ENCODE measurements at places on chromosomes 12 and 14.
A peak's percentile ranks its signal among the peaks of the same experiment; 100 is the strongest.

- H3K27me3 ChIP-seq = no peaks in the 10 kb centered on the region
- H3K36me3 ChIP-seq = peaks cover 2% of the 10 kb centered on the region
Measured at GRCh38 chr12:45789025-45789424, 59.5 kb downstream of the ARID2 start.

GRCh38 chr14:29161593-29161992 is 395.0 kb downstream of the FOXG1 start:
- no peak overlapping the region for H3K27ac ChIP-seq
- no peak overlapping the region for H3K4me3 ChIP-seq
- no peaks in the 10 kb centered on the region for H3K27me3 ChIP-seq
- H3K36me3 ChIP-seq = no peaks in the 10 kb centered on the region
- no peak for DNase-seq

DNA sequence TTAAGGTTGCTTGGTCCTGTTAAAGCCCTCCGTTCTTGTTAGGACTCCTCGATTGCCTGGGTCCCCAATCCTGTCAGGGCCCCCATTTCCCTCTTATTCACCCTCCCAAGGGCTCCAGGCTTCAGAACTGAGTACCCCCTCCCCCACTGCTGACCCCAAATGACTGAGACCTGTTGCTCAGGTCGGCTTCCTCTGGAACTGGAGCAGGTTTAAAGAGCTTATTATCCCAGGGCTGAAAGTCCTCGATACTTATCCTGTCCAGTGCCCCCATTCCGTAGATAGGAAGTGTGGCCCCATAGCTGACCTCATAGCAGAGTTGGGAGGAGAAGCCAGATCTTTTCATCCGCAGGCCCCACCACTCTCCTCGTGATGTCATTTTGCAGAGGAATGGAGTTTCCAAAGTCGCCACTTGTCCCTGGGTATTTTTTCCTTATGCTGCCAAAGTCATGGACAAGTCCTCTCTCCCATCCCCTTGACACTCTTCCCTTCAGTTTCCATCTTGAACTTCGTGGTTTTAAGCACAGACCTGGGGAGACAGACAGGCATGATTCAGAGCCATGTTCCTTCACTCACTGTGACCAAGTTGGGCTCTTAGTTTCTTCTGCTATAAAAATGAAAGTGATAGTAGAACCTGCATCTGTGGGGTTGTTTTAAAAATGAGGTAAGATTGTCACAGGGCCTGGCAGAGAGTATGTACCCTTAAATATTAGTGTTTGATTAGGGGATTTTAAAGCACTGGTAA is 1.2 kb downstream of the USP30 start:
- H3K36me3 ChIP-seq = peaks cover 10% of the 10 kb centered on the region
- DNase-seq = no peak
- H3K27ac ChIP-seq = no peak overlapping the region
- peak overlapping the region; percentile 92 for H3K4me3 ChIP-seq

DNA sequence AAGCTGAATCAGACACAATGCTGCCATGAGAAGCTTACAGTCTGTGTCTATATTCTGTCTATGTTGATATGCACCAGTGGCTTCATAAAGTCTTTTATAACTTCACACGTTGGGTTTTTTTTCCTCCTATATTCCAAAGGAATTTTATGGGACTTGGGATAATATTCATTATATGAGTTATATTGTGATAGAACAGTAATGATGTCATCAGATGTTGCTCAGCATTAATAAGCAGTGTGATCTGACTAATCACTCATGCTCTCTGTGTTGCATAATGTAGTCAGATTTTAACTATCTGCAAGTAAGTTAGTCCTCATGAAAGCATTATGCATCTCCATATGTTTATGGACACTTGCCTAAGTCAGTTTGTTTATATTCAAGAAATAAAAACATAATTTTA is 159.6 kb downstream of the PLCZ1 start:
- no peaks in the 10 kb centered on the region for H3K36me3 ChIP-seq
- H3K27ac ChIP-seq = no peak overlapping the region
- no peaks in the 10 kb centered on the region for H3K27me3 ChIP-seq
- DNase-seq = no peak
- H3K4me1 ChIP-seq = no peaks in the 10 kb centered on the region

DNA sequence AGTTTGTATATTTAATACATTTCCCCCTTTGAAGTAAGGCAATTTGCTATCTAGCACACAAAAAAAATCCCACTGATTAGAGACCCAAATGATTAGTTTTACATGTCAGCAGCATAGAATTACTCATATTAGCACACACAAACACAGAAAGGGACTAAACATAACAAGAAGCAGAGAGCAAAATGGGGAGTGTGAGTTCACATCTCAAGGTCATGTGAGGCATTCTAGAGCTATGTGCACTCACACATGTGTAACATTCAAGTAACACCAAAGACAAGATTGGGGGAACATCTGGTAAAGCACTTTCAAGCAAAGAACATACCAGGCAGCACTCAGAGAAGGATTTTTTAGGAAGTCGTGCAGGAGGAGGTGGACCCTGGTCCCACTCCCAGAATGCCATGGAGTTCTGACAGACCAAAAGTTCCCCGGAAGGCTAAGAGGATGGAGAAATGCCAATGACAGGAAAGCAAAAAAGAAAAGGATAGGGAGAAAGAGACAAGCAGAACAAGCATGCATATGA is 105.8 kb upstream of the SINHCAF start:
- no peaks in the 10 kb centered on the region for H3K36me3 ChIP-seq
- H3K27ac ChIP-seq = no peak overlapping the region
- no peaks in the 10 kb centered on the region for H3K4me1 ChIP-seq

DNA sequence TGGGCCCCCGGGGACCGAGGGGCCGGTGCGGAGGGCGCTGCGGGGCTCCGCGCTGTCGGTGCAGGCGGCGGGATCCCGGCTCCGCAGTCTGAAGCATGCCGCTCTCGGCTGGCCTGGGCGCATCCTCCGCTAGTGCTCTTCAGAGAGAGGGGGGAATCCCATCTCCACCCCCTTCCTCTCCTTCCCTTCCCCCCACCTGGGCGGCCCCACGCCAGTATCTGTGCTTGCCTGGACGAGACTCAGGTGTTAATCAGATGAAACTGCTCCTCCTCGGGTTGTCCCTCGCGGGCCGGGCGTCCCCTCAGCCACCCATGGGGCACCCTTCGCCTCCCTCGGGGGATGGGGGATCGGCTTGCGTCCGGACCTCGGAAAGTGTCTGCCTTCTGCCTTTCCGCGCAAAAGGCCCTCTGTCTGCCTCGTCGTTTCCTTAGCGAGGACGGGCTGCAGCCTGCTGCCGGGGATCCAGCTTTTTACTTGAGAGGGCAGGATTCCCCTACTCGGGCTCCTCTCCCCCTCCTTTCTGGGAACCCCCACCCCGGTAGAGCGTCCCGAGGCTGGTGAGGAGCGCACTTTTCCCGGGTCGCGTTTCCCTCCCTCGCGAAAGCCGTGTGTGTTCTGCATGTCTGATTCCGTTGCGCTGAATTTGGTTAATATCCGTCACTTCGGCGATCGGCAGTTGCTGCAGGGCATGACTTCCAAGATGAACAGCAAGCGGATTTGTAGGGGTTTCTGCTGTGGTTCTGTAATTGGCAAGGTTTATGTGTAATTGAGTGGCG is 1.1 kb downstream of the GPHN start:
- peak overlapping the region; percentile 96 for H3K4me3 ChIP-seq
- H3K4me1 ChIP-seq = no peaks in the 10 kb centered on the region
- H3K27me3 ChIP-seq = peaks cover 22% of the 10 kb centered on the region
- H3K27ac ChIP-seq = peak overlapping the region; percentile 78
- DNase-seq = peak; percentile 69

GRCh38 chr12:117044790-117045159 is 54.4 kb downstream of the TESC start:
- H3K27me3 ChIP-seq = no peaks in the 10 kb centered on the region
- no peaks in the 10 kb centered on the region for H3K36me3 ChIP-seq
- peaks cover 21% of the 10 kb centered on the region for H3K4me1 ChIP-seq
- H3K4me3 ChIP-seq = no peak overlapping the region

GRCh38 chr12:69389831-69390230 is 30.3 kb downstream of the YEATS4 start:
- no peaks in the 10 kb centered on the region for H3K27me3 ChIP-seq
- H3K4me1 ChIP-seq = no peaks in the 10 kb centered on the region
- peaks cover 51% of the 10 kb centered on the region for H3K36me3 ChIP-seq
- H3K4me3 ChIP-seq = no peak overlapping the region
- no peak for DNase-seq

GRCh38 chr14:50086321-50086711 is 30.1 kb downstream of the VCPKMT start:
- H3K4me1 ChIP-seq = no peaks in the 10 kb centered on the region
- H3K27ac ChIP-seq = no peak overlapping the region
- H3K36me3 ChIP-seq = no peaks in the 10 kb centered on the region
- H3K4me3 ChIP-seq = no peak overlapping the region
- no peak for DNase-seq

- no peak overlapping the region for H3K27ac ChIP-seq
- H3K27me3 ChIP-seq = peaks cover 18% of the 10 kb centered on the region
- no peaks in the 10 kb centered on the region for H3K36me3 ChIP-seq
Measured at GRCh38 chr12:108131657-108132126, 2.6 kb downstream of the WSCD2 start.

GRCh38 chr12:28611115-28611435 is 420.8 kb downstream of the CCDC91 start:
- DNase-seq = no peak
- H3K4me1 ChIP-seq = no peaks in the 10 kb centered on the region
- no peak overlapping the region for H3K4me3 ChIP-seq
- no peaks in the 10 kb centered on the region for H3K36me3 ChIP-seq
- no peak overlapping the region for H3K27ac ChIP-seq

- H3K27ac ChIP-seq = no peak overlapping the region
- H3K27me3 ChIP-seq = no peaks in the 10 kb centered on the region
- no peaks in the 10 kb centered on the region for H3K4me1 ChIP-seq
- DNase-seq = no peak
Measured at GRCh38 chr12:46218322-46219095, 50.3 kb downstream of the SLC38A1 start.

DNA sequence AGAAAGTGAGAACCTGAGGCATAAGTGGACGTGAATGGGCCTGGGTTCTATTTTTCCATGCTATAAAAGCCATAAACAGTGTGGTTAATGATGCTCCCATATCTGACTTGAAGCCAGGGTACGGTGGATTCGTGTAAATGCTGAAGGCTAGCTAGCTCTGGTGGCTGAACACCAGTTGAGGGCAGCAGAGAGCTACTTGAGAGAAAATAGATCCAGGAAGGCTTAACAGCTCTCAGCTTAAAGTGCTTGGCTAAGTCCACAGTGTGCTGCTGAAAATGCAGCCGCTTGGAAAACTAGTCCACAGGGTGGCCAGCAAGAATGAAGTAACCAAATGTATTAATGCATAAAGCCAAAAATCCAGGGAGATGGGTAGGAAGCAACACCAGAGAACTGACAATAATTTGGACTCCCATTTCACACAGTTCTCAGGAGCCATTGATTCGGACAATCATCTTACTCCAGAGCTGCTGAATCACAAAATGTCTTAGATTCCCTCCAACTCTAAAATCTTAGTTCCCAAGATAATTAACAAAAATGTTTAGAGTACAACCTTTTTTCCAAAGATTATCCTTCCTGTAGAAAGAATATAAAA is 15.0 kb upstream of the FOXG1 start:
- peak; percentile 88 for DNase-seq
- peaks cover 40% of the 10 kb centered on the region for H3K27me3 ChIP-seq
- H3K36me3 ChIP-seq = no peaks in the 10 kb centered on the region
- H3K4me1 ChIP-seq = no peaks in the 10 kb centered on the region
- no peak overlapping the region for H3K4me3 ChIP-seq

DNA sequence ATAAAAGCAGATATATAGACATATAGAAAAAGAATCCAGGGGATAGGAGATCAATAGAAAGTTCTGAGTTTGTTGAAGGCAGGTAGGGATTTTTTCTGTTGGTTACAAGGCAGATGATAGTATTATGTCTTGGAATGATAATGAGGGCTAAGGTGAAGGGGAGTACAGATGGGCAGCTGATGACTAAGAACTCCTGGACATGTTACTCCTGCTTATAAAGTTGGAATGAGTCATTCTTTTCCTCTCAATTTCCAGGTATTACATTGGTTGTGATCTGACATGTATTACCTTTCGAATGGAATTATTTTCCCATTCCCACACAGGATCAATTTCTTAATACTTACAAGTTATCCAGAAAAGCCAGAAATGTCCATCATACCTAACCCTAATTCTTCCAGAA is 545.2 kb upstream of the MGAT4C start:
- H3K27ac ChIP-seq = no peak overlapping the region
- no peaks in the 10 kb centered on the region for H3K36me3 ChIP-seq
- H3K4me1 ChIP-seq = peaks cover 3% of the 10 kb centered on the region

DNA sequence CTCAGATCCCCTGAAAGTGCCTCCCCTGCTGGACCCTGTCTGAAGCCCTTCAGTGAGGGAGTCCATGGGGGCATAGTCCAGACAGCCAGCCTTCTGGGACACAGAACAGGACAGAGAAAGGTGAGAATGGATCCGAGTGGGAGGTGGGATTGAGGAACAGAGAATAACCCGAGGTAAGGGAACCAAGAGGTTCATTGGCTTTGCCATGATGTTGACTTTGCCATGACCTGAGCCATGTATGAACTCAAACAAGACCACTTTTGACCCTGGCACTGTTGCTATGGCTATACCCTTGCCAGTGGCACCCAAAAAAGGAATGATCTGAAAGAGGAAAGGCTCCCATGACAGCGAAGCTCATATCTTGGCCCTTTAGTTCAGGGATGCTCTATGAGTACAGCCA is 22.6 kb upstream of the VDR start:
- H3K27ac ChIP-seq = no peak overlapping the region
- no peaks in the 10 kb centered on the region for H3K4me1 ChIP-seq
- H3K4me3 ChIP-seq = no peak overlapping the region
- peaks cover 83% of the 10 kb centered on the region for H3K27me3 ChIP-seq
- peak; percentile 17 for DNase-seq

GRCh38 chr14:38973083-38973700 is 129.8 kb downstream of the SEC23A start:
- no peak for DNase-seq
- H3K27ac ChIP-seq = no peak overlapping the region
- H3K36me3 ChIP-seq = no peaks in the 10 kb centered on the region
- no peaks in the 10 kb centered on the region for H3K27me3 ChIP-seq
- no peaks in the 10 kb centered on the region for H3K4me1 ChIP-seq

DNA sequence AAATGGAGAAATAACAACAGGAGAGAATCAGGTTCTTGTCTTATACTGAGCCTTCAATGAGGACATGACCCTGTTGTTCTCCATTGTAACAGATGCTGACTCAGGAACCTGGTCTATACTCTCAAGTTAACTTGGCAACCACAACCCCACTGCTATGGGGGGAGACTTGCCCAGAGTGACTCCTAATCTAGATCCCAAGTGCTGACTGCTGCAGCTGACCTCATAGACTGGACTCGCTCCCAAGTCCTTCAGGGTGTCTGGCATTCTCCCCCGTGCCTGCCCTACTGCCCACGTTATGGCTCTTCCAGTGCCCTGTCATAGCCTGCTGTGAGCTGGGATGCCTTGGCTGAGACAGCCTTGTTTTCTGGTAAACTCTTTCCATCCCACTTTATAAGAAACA is 37.1 kb downstream of the NID2 start:
- no peak overlapping the region for H3K27ac ChIP-seq
- no peaks in the 10 kb centered on the region for H3K36me3 ChIP-seq
- no peak for DNase-seq
- no peak overlapping the region for H3K4me3 ChIP-seq
- H3K27me3 ChIP-seq = no peaks in the 10 kb centered on the region

Data from endodermal cell (in vitro differentiated cells).